GM23248 (cell line): ENCODE measurements at places on chromosomes 1 and 21. TPM values are rescaled to one million over a fixed set of nuclear protein-coding genes. Genes with fewer than 3 reads are reported as not detected.
A peak's percentile ranks its signal among the peaks of the same experiment; 100 is the strongest.

- no peak for DNase-seq
These were observed 163.0 kb downstream of the KAZN start for GRCh38 chr1:14761291-14762153.

DNA sequence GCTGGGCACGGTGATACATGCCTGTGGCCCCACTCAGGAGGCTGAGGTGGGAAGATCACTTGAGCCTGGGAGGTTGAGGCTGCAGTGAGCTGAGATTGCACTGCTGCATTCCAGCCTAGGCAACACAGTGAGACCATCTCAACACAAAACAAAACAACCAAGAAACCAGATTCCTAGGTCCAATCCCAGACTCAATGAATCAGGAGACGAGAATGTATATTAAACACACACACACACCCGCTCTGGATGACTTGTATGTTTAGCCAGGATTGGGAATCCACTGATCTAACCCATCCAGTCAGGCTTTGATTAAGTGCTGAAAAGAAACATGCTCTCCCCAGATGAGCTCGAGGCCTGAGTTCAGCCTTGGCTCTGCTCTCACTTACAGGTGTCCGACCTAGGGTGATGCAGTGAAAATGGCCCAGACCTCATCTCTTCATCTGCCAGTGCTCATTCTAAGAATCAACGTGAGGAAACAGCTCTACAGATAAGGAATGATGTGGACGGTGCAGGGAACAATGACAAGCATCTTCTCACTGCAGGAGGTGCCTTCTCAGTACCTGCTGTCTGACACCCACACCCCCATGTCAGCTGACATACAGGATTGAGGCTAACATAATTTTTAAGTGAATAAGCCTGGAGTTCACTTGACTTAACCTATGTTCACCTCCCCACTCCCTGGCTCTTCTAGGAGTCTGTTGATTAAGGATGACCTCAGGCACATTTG, 15.3 kb upstream of the SRSF4 start:
- DNase-seq, result peak; percentile 93

GRCh38 chr1:51600965-51601364, 15.9 kb upstream of the OSBPL9 start:
- DNase-seq, result no peak

DNA sequence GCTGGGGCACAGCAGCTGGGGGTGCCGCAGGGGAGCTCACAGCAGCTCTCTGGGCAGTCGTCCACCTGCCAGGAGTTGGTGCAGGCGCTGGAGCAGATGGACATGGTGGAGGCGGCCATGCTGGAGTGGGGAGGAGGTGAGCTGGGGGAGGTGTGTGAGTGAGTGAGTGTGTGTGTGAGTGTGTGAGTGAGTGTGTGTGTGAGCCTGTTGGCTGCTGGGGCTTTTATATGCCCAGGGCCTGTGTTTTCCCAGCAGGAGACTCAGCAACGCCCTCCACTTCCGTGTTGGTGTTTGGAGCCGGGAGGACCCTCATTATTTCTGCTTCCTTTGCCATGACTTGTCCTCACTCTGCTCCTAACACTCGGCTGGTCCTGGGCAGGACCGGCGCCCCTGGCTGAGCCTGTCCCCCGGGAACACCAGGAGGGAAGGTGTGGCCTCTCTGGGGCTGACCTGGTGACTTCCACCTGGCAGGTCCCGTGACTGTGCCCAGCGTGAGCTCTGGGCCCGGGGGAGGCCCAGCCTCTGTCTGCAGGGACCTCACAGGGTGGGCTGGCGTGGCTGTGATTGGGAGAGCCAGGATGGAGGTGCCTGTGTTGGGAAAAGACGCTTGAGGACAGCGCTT, at the start of gene KRTAP10-2:
KRTAP10-2 (minus strand) TSS at position 166 of the 622 bp plus-strand sequence; CDS start at position 119, 47 bp downstream.
- no peak for DNase-seq

- DNase-seq, result no peak
These were observed 19.4 kb downstream of the PEA15 start for GRCh38 chr1:160224606-160225005.

GRCh38 chr1:180235077-180235501, 5.0 kb downstream of the LHX4 start:
- no peak for DNase-seq

- DNase-seq, result peak; percentile 96
These were observed 5.7 kb downstream of the HSPG2 start for GRCh38 chr1:21931171-21932093.

- DNase-seq, result peak; percentile 82
These were observed 600.5 kb downstream of the USP25 start for GRCh38 chr21:16330082-16330907.

The KRTAP13-2 gene
- not detected in 2 replicates for polyA plus RNA-seq

- DNase-seq, result no peak
These were observed 36.3 kb upstream of the NFASC start for GRCh38 chr1:204834336-204834735.

GRCh38 chr1:212613440-212614335, 5.1 kb downstream of the ATF3 start:
- DNase-seq, result peak; percentile 95

The DCDC2B gene
- 0.21 and 0.25 TPM in 2 replicates for polyA plus RNA-seq
